SJCRH30 (cell line): ENCODE measurements at places on chromosomes 6 and 20.

DNA sequence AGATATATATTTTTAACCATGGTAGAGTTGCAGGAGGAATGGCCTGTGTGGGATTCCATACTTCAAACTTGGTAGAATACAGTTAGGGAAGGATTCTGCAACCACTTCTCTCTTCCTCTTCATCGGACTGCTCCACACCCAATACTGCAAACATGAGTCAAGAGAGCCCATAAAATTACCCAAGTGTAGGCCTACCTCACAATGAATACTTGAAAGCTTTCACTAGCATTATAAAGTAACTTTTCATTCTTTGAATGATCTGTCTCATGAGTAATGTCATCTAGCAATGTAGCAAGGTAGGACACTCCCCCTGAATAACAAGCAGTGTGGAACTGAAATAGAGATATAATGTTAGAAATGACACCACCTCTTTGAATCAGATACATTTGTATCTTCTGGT is 79.4 kb downstream of the FOXC1 start:
- DNase-seq: no peak

GRCh38 chr20:38969708-38970107 is 7.6 kb downstream of the DHX35 start:
- no peak for DNase-seq

DNA sequence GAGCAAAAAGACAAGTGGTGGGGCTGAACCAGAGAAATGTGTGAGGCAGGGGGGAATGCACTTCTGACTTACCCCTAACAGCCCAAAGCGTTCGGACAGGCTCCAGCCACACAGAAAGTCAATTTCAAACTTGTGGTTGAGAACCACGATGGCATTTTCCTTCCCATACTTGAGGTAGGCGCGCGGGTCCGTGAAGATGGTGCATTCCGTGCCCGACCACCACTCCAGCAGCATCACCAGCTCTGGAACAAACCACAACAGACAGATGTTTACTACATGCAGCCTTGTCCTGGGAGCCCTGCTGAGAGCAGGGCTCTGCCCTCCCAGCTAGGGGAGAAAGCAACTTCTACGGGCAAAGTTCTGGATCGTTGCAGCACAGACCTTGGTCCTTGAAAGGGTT is 107.7 kb downstream of the AGPAT4 start:
- no peak for DNase-seq

GRCh38 chr6:168386973-168387372 is 54.0 kb upstream of the SMOC2 start:
- no peak for DNase-seq

DNA sequence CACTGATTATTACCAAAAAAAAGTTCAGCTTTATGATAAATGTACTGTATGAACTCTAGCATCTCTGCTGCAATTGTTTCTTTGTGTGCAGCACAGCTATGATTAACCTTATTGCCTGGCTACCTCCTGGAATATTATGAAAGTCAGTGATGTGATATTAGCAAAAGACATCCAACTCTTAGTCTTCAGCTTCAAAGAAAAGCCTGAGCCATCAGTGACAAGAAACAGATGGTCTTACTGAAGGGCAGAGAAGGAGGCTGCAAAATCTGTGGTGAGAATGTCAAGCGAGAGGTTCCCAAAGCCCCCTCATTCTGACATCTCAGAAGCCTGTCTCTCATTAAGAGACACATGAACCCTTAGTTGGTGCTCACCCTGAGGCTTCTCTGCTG is 89.4 kb upstream of the TNFAIP3 start:
- peak; percentile 49 for DNase-seq
